MCF 10A (cell line): ENCODE measurements at places on chromosomes 1 and 21. TPM values are rescaled to one million over a fixed set of nuclear protein-coding genes. Genes with fewer than 3 reads are reported as not detected.

The RNASEL gene
- 4.2 and 8.0 TPM in 2 replicates for total RNA-seq

DNA sequence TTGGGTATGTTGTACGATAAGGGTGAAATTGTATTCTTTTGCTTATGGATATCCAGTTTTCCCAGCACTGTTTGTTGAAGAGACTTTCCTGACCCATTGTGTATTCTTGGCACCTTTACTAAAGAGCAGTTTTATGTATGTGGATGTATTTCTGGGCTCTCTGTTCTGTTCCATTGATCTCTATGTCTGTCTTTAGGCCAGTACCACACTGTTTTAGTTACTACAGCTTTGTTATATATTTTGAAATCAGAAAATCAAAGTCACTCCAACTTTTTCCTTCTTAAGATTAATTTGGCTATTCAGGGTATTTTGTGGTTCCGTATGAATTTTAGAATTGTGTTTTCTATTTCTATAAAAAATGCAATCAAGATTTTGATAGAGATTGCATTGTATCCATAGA is 62.8 kb upstream of the C1orf146 start:
- H3K27ac ChIP-seq = no peak overlapping the region
- no peak for DNase-seq
- H3K36me3 ChIP-seq = peaks cover 6% of the 10 kb centered on the region
- H3K4me3 ChIP-seq = no peak overlapping the region

- H3K27me3 ChIP-seq = no peaks in the 10 kb centered on the region
- peak; percentile 100 for DNase-seq
- peaks cover 34% of the 10 kb centered on the region for H3K36me3 ChIP-seq
- peak overlapping the region; percentile 80 for H3K4me3 ChIP-seq
- H3K27ac ChIP-seq = peak overlapping the region; percentile 96
- H3K4me1 ChIP-seq = peaks cover 15% of the 10 kb centered on the region
Measured at GRCh38 chr1:205749234-205750137, 496 bp downstream of the NUCKS1 start.

DNA sequence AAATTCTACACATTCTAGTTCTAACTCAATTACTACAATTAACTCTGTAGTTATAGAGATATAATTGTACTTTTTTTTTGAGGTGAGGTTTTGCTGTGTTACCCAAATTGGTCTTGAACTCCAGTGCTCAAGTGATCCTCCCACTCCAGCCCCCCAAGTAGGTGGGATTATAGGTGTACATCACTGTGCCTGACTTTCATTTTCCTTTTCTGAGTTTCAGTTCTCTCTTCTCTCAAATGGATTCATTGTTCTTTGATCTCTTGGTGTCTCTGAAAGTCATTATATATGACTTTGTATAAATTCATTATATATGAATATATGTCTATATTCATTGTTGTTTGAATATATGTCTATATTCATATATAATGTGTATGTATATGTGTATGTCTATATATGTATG is 74.0 kb upstream of the GALNT2 start:
- H3K27me3 ChIP-seq = peaks cover 8% of the 10 kb centered on the region
- no peak overlapping the region for H3K27ac ChIP-seq
- no peaks in the 10 kb centered on the region for H3K36me3 ChIP-seq
- no peak overlapping the region for H3K4me3 ChIP-seq

DNA sequence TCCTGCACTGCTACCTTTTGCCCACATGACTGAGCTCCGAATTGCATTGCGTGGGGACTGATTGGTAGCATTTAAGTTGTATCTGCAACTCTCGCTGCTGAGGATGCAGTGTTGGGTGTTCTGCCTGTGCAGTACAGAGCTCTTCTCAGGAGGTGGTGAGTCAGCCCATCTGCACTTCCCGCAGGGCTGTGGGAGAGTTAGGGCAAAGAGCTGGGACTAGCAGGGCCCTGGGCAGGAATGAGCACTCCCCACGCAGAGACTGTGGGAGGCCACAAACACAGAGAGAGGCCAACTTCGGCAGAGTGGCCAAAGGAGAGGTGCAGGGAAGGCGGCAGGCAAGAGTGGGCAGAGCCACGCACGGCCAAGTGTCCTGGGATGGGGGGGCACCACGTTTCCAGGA is 244.7 kb downstream of the SIPA1L2 start:
- no peaks in the 10 kb centered on the region for H3K27me3 ChIP-seq
- no peak overlapping the region for H3K4me3 ChIP-seq
- no peaks in the 10 kb centered on the region for H3K36me3 ChIP-seq
- H3K4me1 ChIP-seq = peaks cover 27% of the 10 kb centered on the region
- peak; percentile 88 for DNase-seq
- peak overlapping the region; percentile 1 for H3K27ac ChIP-seq

DNA sequence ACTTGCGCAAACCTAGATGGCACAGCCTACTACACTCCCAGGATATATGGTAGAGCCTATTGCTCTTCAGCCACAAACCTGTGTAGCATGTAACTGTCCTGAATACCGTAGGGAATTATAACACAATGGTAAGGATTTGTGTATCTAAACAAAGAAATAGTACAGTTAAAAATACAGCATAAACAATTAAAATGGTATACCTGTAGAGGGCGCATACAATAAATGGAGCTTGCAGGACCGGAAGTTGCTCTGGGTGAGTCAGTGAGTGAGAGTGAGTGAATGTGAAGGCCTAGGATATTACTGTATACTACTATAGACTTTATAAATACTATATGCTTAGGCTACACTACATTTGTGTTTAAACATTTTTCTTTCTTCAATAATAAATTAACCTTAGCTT is 99.3 kb downstream of the PLD5 start:
- H3K27ac ChIP-seq = no peak overlapping the region
- DNase-seq = peak; percentile 80
- no peak overlapping the region for H3K4me3 ChIP-seq
